ENCODE measurements at places on chromosomes 3 and 15.

- peak; percentile 23 for DNase-seq
Measured at GRCh38 chr15:38768970-38769369, 204.4 kb upstream of the RASGRP1 start.

- no peak for DNase-seq
Measured at GRCh38 chr3:15602146-15602536, 596 bp downstream of the BTD start.

GRCh38 chr3:38227989-38228388 is 37.6 kb upstream of the SLC22A13 start:
- DNase-seq, result peak; percentile 10

DNA sequence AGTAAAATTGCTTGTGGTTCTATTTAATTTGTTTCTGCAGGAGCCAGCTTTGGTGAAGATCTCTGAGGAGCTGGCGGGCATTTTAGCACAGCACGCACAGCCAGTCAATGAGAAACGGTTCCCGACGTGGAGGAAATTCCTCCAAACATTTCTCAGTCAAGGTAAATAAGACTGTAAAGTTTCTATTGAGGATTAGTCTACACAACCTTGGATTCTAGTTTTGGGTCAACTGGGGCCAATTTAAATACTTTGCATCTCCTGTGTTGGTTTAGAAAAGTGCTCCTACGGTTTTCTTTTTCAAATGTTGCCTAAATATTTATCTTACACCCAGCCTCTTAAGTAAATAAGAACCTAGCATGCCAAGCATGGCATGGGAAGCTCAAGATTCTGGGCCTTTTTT is 104.0 kb upstream of the C15orf61 start:
- no peak for DNase-seq

DNA sequence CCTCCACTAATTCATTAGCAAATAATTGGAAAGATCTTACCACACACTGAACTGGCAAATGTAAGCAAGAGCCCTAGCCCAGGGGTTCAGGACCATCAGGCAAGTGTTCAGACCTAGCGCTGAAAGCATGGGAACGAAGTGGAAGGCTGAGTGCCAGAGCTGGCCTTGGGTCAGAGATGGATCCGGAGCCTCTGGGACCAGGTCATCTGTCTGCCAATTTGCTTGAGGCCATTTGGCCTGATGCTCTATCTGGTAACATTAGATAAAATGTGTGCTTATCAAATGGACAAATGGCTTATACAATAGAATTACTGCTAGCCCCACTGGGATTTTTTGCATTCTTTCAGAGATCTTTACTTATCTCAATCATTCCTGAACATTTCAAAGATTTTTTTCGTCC is 1.4 kb upstream of the TMC3 start:
- no peak for DNase-seq

GRCh38 chr15:29789871-29790270 is 32.4 kb downstream of the TJP1 start:
- no peak for DNase-seq

GRCh38 chr3:52721002-52721729 is 15.3 kb downstream of the SPCS1 start:
- DNase-seq, result no peak

- DNase-seq, result no peak
Measured at GRCh38 chr3:52330194-52330805, 14.2 kb downstream of the DNAH1 start.

- peak; percentile 49 for DNase-seq
Measured at GRCh38 chr3:50165910-50166538, 10.9 kb downstream of the SEMA3F start.

DNA sequence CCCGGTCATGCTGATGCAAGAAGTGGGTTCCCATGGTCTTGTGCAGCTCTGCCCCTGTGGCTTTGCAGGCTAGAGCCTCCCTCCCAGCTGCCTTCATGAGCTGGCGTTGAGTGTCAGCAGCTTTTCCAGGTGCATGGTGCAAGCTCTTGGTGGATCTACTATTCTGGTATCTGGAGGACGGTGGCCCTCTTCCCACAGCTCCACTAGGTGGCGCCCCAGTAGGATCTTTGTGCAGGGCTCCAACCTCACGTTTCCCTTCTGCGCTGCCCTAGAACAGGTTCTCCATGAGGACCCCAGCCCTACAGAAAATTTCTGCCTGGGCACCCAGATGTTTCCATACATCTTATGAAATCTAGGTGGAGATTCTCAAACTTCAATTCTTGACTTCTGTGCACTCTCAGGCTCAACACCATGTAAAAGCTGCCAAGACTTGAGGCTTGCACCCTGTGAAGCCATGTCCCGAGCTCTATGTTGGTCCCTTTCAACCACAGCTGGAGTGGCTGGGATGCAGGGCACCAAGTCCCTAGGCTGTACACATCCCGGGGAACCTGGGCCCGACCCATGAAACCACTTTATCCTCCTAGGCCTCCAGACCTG is 238.4 kb upstream of the MDFIC2 start:
- peak; percentile 71 for DNase-seq

DNA sequence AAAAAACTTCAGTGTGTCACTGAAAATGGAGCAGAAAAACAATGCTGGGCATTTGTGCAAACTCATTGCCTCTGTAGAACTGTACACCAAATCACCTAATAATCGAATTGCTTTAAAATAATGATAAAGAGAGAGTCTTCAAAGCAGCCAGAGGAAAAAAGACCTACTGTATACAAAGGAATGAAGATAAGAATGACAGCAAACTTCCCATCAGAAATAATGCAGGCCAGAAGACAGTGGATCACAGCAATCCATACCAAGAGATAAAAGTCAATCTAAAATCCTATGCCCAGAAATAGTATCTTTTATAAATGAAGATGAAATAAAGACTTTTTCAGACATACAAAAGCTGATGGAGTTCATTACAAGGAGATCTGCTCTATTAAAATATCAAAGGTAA is 134.7 kb upstream of the VEPH1 start:
- no peak for DNase-seq

DNA sequence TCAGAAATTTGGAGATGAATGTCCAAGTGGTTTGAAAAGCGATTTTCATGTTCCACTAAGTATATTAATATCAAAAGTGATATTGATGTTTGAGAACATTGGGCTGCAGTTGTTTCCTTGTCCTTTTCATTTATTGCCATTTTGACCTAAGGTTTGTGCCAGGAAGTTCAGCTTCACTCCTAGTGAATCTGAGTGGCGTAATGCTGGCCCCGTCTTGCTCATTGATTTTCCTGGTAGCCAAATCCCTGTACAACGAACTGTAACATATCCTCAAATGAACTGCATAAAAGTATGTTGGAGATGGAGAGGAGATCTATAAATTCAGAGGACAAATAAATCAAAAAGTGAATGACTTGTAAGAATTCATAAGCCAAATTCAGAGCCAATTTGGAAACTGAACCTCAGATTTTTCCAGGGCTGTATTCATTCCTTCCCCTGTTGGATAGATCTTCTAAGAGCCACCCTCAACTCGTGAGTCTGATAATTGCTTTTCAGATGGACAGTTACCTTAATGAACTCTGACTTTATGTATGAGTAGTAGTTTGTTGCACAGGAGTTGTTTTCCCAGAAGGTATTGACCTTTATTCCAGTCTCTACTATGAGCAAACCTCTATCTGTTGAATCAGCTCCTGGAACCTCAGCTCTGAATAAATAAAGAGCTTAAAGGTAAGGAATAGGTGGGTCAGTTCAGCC is 72.8 kb downstream of the ITPR1 start:
- DNase-seq, result no peak

GRCh38 chr3:123611082-123611481 is 26.2 kb upstream of the HACD2 start:
- no peak for DNase-seq

DNA sequence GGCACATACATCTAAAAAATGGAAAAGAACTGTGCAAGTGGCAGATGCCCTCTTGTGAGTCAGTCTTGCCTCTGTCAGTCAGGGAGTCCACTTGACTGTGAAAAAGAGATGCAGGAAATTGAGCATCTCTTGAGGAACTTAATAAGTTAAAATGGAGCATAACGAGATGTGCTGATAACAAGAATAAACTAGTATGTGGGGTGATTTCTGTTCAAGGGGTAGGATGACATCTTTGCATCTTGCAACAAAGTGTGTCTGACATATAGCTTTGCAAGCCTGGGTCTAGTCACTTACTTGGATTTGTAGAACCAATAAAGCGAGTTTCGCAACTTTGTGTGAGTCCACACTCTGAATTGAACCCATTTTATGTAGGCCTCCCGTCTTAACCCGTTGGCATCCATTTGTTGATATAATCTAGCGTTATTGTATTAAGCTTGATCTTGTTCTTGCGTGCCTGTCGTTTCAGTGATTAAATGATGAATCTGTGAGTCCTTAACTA is 2.2 kb downstream of the USP3 start:
- DNase-seq, result no peak

DNA sequence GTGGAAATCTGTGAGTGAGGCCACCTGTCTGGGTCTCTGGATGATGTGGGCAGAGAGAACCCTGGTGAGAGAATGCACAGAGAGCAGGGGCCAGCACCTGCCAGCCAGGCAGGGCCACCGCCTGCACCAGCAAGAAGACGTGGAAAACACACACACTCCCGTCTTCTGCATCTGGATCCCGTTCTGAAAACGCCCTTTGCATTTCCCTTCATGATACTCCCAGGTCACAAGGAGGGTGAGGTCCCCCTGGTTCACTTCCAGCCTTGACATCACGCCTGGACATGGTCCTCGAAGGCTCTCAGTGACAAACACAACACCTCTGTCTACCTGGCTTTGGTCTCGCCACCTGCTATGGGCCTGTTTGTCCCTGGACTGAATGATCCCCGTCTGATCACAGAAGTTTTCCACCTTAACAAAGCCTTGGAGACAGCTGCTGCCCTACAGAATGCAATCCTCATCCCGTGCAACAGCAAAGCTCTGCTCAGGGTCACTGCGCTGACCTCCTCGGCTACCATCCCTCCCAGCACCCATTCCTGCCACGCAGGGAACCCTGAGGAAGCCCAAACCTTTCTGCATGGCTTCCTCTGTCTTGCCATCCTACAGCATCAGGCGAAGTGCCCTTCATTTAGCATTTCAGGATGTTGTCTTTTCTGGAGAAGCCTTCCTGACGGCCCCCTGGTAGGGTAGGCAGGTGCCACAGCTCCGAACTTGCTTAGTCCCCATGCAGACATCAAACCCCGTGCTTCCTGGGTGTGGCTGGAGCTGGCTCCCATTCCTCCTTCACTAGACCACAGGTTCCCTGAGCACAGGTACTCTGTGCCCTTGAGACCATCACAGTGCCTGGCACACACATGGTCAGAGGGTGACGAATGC is 122.5 kb downstream of the ATP10A start:
- no peak for DNase-seq

GRCh38 chr3:146473726-146474125 is 4.4 kb upstream of the PLSCR2 start:
- no peak for DNase-seq

DNA sequence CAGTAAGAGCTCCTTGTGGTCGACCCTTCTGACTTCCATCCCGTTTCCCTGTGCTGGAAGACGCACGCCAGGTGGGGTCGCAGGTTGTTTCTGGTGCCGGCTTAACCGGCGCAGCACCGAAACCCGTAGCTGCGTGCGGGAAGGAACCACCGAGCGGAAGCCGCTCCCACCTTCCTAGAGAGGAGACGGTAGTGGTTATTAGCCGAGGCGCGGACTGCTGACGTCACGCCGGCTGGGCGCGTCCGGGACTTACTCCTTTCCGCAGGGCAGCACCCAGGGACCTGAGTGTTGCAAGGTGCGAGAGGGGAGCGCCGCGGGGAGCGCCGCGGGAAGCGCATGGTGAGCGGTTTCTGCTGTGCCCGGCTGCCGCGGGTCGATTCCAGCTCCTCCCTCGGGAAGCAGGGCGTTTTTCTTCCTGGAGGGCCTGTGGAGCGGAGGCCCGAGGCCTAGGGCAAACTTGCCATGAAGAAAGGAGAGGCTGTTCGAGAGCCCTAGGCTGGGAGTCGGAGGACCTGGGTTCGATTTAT is at the start of gene ZNF501:
Gene ZNF501 (plus strand): TSS at position 252 of the 527 bp plus-strand sequence. CDS start 4,787 bp downstream, outside the sequence.
- DNase-seq, result peak; percentile 90

DNA sequence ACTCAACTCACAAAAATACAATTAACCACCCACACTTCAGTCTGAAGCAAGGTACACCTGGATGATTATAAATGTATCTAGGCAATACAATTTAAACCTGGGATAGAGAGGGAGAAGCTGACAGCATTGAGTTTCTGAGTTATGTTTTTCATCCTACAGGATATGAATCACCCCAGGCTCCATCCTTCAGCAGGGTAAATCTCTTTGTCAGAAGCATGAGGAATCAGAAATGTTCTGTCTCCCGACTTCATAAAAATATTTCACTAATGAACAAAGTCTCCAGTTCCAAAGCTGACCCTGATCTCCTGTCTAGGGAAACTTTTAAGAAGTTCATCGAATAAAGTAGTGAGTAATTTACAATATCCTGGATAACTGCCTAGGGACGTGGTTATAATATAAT is 25.5 kb upstream of the FRMD4B start:
- peak; percentile 67 for DNase-seq

DNA sequence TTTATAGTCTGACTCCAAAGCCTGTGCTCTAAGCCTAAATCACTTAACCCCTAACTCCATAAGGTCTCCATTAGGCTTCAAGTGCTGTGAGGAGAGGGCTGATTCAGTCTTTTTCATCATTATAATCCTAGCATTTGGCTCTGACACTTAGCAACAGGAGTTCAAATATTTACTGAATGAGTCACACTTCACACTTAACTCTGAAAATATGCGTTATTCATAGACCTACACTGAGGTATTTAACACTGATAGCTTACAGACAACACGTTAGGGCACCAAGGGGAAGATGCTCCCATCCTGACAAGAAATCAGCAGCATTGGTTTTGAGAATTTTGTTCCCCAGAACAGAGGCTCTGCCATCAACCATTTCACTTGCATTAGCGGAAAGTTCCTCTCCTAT is 53.5 kb downstream of the MSL2 start:
- peak; percentile 89 for DNase-seq

DNA sequence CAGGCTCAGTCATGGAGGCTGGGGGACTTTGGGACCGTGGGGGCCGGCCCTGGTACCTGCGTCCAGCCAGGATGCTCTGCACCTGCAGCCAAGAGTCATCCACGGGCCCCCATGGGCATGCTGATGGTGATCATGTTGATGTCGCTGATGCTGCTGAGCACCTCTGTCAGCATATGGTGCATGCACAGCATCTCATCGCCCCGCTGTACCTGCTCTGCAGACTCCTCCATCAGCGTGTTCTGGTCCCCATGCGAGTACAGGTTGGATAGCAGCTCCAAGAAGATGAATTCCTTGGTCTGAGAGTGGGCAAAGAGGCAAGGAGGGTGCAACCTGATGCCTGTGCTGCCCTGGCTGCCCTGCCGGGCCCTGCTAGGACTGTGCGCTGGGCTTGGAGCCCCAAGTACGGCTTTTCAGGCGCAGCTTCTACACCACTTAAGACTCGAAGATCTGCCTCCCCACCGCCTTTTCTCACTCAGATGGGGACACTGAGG is 7.2 kb downstream of the RPS17 start:
- DNase-seq, result no peak

- no peak for DNase-seq
Measured at GRCh38 chr15:73308305-73308704, 60.5 kb downstream of the HCN4 start.

GRCh38 chr3:185820973-185821758 is 3.7 kb downstream of the IGF2BP2 start:
- peak; percentile 83 for DNase-seq

- no peak for DNase-seq
Measured at GRCh38 chr3:53833053-53833645, 13.1 kb downstream of the CHDH start.
